ENCODE measurements at places on chromosomes 2 and 18. TPM values are rescaled to one million over a fixed set of nuclear protein-coding genes. Genes with fewer than 3 reads are reported as not detected.

GRCh38 chr2:221716426-221717303, 144.6 kb upstream of the EPHA4 start:
- no peaks in the 10 kb centered on the region for H3K36me3 ChIP-seq
- no peaks in the 10 kb centered on the region for H3K27me3 ChIP-seq
- DNase-seq = no peak
- no peak overlapping the region for H3K4me3 ChIP-seq
- no peaks in the 10 kb centered on the region for H3K4me1 ChIP-seq

- H3K27ac ChIP-seq = no peak overlapping the region
- no peaks in the 10 kb centered on the region for H3K36me3 ChIP-seq
- H3K4me1 ChIP-seq = no peaks in the 10 kb centered on the region
- no peak overlapping the region for H3K4me3 ChIP-seq
- H3K27me3 ChIP-seq = peaks cover 11% of the 10 kb centered on the region
Measured at GRCh38 chr2:221334481-221335218, 237.5 kb downstream of the EPHA4 start.

GRCh38 chr18:41320100-41320499, 634.9 kb upstream of the PIK3C3 start:
- no peak for DNase-seq
- H3K27ac ChIP-seq = no peak overlapping the region
- H3K27me3 ChIP-seq = no peaks in the 10 kb centered on the region

- no peak overlapping the region for H3K27ac ChIP-seq
- no peak for DNase-seq
- H3K36me3 ChIP-seq = no peaks in the 10 kb centered on the region
- H3K27me3 ChIP-seq = peaks cover 55% of the 10 kb centered on the region
- H3K4me3 ChIP-seq = no peak overlapping the region
Measured at GRCh38 chr2:197799068-197799467, 5.3 kb upstream of the PLCL1 start.

GRCh38 chr2:136628490-136628889, 136.9 kb upstream of the THSD7B start:
- no peak overlapping the region for H3K27ac ChIP-seq
- no peaks in the 10 kb centered on the region for H3K4me1 ChIP-seq
- no peaks in the 10 kb centered on the region for H3K36me3 ChIP-seq
- DNase-seq = no peak
- H3K27me3 ChIP-seq = peaks cover 3% of the 10 kb centered on the region

DNA sequence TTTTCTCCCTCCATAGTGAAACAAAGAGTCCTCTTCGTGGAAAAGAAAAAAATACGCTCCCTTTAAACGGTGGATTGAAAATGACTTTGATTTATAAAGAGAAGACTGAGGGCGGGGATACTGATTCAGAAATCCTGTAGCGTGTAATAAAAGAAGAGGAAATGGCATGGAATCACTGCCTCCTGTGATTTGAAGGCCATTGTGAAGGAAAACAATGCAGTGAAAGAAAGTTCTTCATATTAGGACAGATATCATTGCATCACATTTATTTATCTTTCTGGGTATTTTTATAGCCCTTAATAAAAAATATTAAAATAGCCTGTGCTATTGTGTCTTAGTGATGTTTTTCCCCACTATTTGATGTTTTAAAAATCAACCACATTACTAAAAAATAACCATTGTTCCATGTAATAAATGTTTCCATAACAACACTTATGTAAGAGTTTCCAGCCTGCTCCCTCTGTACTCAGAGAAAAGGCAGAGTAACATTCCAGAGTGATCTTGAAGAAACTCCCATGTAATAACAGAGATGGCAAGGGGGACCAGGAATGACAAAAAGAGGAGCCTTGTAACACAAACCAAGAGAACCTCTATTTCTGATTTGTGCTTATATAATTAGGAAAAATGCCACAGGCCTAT, 8.0 kb downstream of the MRPL33 start:
- no peak for DNase-seq
- no peak overlapping the region for H3K4me3 ChIP-seq
- no peaks in the 10 kb centered on the region for H3K27me3 ChIP-seq
- H3K27ac ChIP-seq = no peak overlapping the region

GRCh38 chr2:88187038-88187676, 17.0 kb downstream of the THNSL2 start:
- H3K4me1 ChIP-seq = peaks cover 14% of the 10 kb centered on the region
- H3K36me3 ChIP-seq = no peaks in the 10 kb centered on the region
- no peak for DNase-seq

- H3K27me3 ChIP-seq = no peaks in the 10 kb centered on the region
- H3K27ac ChIP-seq = no peak overlapping the region
- peaks cover 9% of the 10 kb centered on the region for H3K36me3 ChIP-seq
- peaks cover 29% of the 10 kb centered on the region for H3K4me1 ChIP-seq
Measured at GRCh38 chr18:2997846-2998564, 14.9 kb downstream of the LPIN2 start.

DNA sequence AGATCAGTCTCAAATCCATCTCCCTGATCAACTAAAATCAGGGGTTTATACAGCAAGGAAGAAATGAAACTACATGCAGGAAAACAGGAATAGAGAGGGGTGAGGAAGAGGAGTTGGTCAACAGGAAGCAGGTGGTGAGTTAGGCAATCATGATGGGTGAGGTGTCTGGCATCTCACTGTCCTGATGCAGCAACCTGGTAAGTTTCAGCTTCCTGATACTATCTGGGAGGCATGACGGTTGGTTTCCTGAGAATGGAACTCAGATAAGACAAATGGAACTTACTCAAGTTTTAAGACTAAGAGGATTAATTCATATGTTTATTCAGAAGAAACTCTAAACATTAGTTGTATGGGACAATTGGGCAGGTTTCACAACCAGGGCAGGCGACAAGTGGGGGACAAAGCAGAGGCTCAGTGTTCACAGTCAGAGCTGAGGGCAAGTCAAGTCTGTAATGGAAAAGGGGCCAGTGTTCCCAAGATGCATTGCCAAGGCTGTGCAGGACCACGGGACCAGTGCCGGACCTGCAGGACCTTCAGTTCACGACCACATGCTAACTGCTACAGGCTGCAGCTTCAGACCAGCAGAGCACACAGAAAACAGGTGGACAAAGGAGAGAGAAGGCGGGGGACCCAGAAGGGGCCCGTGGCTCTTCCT, 17.7 kb upstream of the GALM start:
- H3K27ac ChIP-seq = no peak overlapping the region
- H3K27me3 ChIP-seq = peaks cover 3% of the 10 kb centered on the region
- no peak for DNase-seq
- no peak overlapping the region for H3K4me3 ChIP-seq

GRCh38 chr2:152284398-152284797, 50.6 kb upstream of the FMNL2 start:
- H3K4me3 ChIP-seq = no peak overlapping the region
- H3K36me3 ChIP-seq = no peaks in the 10 kb centered on the region
- no peak for DNase-seq
- peaks cover 2% of the 10 kb centered on the region for H3K27me3 ChIP-seq
- no peaks in the 10 kb centered on the region for H3K4me1 ChIP-seq

DNA sequence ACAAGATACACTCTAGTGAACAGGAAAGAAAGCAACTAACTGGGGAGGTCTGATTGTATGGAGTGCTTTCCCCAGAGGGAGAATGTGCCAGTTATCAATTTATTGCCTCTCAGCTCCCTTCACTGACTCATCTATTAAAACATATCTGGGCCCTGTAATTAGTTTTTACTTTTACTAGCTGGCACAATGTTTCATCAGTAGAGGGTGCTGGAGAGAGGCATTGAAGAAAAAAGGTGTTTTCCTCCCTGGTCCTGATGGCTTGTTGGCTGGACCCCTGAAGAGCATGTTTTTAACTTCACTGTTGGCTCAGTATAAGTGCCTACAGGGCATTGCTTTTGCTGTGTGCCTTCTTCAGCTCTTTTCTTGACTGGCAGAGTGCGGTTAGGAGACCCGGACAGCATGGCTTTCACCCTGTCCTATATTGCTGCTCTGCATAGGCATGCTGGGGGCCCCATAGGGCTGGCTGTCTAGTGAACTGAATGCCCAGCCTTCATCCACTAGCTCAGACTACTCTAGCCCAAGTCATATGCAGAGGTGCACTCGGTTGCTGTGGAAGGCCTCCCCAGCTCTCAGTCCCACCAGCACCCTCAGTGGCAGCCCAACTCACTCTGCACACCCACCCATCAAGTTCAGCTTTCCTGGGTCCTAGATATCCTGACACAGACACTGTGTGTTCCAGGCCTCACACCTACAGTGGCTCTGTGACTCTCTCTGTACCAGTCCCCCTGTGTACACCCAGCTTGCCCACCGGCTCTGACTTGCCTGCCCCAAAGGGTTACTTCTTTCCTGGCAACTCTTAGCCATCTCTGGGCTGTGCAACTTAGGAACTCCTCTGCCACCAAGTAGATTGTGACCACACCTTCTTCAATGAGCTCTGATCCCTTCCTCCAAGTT, 62.3 kb upstream of the ACYP2 start:
- H3K27me3 ChIP-seq = no peaks in the 10 kb centered on the region
- no peak overlapping the region for H3K4me3 ChIP-seq
- no peak for DNase-seq
- peaks cover 41% of the 10 kb centered on the region for H3K4me1 ChIP-seq
- peaks cover 21% of the 10 kb centered on the region for H3K36me3 ChIP-seq

GRCh38 chr18:44198612-44199284, 481.9 kb upstream of the SETBP1 start:
- no peak overlapping the region for H3K27ac ChIP-seq
- H3K4me1 ChIP-seq = no peaks in the 10 kb centered on the region
- DNase-seq = no peak
- H3K4me3 ChIP-seq = no peak overlapping the region

GRCh38 chr2:173150087-173150486, 74.4 kb downstream of the MAP3K20 start:
- H3K27ac ChIP-seq = no peak overlapping the region
- H3K27me3 ChIP-seq = no peaks in the 10 kb centered on the region
- no peaks in the 10 kb centered on the region for H3K36me3 ChIP-seq
- H3K4me3 ChIP-seq = no peak overlapping the region
- H3K4me1 ChIP-seq = no peaks in the 10 kb centered on the region

- peaks cover 45% of the 10 kb centered on the region for H3K36me3 ChIP-seq
- no peaks in the 10 kb centered on the region for H3K4me1 ChIP-seq
- no peak overlapping the region for H3K4me3 ChIP-seq
- DNase-seq = no peak
- H3K27ac ChIP-seq = no peak overlapping the region
- no peaks in the 10 kb centered on the region for H3K27me3 ChIP-seq
Measured at GRCh38 chr2:43317194-43317593, 90.8 kb upstream of the ZFP36L2 start.

DNA sequence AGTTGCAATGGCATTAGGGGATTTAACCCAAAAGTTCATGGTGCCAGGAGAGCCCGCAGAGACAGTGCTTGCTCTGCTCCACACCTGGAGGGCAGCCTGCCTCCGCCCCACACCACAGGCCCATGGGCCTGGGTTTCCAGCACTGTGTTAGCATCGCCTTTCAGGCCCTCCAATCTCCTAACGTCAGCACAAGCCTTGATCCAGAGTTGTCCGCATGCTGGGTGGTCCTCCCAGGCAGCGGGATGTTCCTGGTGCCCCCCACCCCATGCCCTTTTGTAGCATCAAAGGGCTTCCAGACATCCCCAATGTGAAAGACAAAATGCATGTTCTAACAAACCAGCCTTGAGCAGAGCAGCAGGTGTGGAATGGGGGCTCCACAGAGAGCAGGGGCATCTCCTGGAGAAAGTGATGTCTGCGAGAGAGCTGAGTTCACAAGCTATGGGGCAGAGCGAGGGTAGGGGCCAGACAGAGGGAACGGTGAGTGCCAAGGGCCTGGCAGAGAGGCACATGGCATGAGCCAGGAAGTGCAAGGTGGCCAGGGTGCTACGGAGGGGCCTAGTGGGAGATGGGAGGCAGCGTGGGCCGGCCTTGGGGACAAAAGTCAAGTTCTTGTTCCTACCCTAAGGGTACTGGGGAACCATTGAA, 119.2 kb downstream of the CYP26B1 start:
- no peak overlapping the region for H3K27ac ChIP-seq
- DNase-seq = no peak
- peaks cover 2% of the 10 kb centered on the region for H3K27me3 ChIP-seq
- H3K4me3 ChIP-seq = no peak overlapping the region

Gene SKOR2
- total RNA-seq = not detected

Gene GALNT14
- total RNA-seq = 7.9 TPM

Gene SERPINB11
- not detected for total RNA-seq

Gene PPP1R7
- 74.5 TPM for total RNA-seq

Gene FZD7
- 0.33 TPM for total RNA-seq

Gene ALLC
- total RNA-seq = not detected

Gene IL1RN
- total RNA-seq = not detected

Gene ST8SIA5
- not detected for total RNA-seq
